ENCODE measurements at places on chromosomes 12 and 14. TPM values are rescaled to one million over a fixed set of nuclear protein-coding genes. Genes with fewer than 3 reads are reported as not detected.

Gene TRMT61A
- total RNA-seq = 50.8 TPM

Gene KCNMB4
- total RNA-seq = 0.58 TPM

Gene NUAK1
- total RNA-seq = 1.3 TPM

Gene NGB
- not detected for total RNA-seq

Gene RPGRIP1
- total RNA-seq = 0.33 TPM

Gene RNASE12
- total RNA-seq = not detected

Gene ATL1
- 1.6 TPM for total RNA-seq

Gene DCTN2
- 58.6 TPM for total RNA-seq

Gene C12orf56
- total RNA-seq = not detected

Gene IGF1
- total RNA-seq = not detected

Gene PEBP1
- total RNA-seq = 256 TPM

Gene PTPRB
- 7.0 TPM for total RNA-seq

Gene CFAP251
- total RNA-seq = 0.92 TPM
